CD4-positive, alpha-beta memory T cell (primary cell): ENCODE measurements at places on chromosomes 7 and 10. TPM values are rescaled to one million over a fixed set of nuclear protein-coding genes. Genes with fewer than 3 reads are reported as not detected.

ATRNL1 gene
- total RNA-seq, result not detected

COL1A2 gene
- total RNA-seq, result not detected

EPC1 gene
- total RNA-seq, result 105 TPM

FGL2 gene
- total RNA-seq, result 4.5 TPM

TAS2R16 gene
- not detected for total RNA-seq

TAS2R5 gene
- 5.1 TPM for total RNA-seq

MEST gene
- 2.3 TPM for total RNA-seq

HNRNPH3 gene
- 170 TPM for total RNA-seq

PDE1C gene
- total RNA-seq, result not detected

RPEL1 gene
- not detected for total RNA-seq

SYT15B gene
- total RNA-seq, result not detected

MYH16 gene
- not detected for total RNA-seq

NEUROG3 gene
- not detected for total RNA-seq

ASB10 gene
- total RNA-seq, result not detected

FAM237B gene
- not detected for total RNA-seq

HGF gene
- total RNA-seq, result not detected

MSS51 gene
- 5.0 TPM for total RNA-seq

MMP21 gene
- 0.61 TPM for total RNA-seq

TCERG1L gene
- not detected for total RNA-seq
